CD4-positive, alpha-beta T cell treated with Interleukin-17A for 1 hour (primary cell): ENCODE measurements at places on chromosomes 4 and X.

DNA sequence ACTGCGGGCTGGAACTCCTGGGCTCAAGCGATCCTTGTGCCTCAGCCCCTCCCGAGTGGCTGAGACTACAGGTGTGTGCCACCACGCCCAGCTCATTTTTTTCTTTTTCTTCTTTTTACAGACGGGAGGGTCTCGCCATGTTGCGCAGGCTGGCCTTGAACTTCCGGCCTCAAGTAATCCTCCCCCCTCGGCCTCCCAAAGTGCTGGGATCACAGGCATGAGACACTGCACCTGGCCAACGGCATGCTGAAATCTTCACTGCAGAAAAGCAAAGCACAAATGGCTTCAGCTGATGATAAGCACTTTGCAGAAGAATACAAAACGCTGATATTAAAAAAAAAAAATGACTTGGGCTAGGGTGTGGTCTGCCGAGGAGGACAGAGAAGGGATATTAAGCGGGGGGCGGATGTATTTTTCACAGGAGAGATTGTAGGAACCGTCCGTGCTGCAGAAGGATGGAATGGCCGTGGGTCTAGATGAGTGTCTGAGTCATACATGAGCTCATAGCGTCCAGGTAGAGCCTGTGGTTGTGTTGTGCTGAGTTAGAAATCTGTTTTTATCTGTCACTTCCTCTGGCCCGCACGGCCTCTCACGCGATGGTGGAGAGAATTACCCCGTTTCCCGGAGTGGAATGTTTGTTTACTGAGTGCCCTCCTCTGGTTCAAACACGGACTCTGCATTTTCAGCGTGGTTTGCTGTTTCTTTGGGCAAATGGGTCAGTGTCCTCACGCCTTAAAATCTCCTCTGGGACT is 8.5 kb upstream of the AKAP17A start:
- peak; percentile 71 for DNase-seq

GRCh38 chrX:22652596-22652995 is 347.2 kb upstream of the DDX53 start:
- no peak for DNase-seq

- DNase-seq, result no peak
Measured at GRCh38 chr4:72194453-72194852, 162.7 kb downstream of the NPFFR2 start.

DNA sequence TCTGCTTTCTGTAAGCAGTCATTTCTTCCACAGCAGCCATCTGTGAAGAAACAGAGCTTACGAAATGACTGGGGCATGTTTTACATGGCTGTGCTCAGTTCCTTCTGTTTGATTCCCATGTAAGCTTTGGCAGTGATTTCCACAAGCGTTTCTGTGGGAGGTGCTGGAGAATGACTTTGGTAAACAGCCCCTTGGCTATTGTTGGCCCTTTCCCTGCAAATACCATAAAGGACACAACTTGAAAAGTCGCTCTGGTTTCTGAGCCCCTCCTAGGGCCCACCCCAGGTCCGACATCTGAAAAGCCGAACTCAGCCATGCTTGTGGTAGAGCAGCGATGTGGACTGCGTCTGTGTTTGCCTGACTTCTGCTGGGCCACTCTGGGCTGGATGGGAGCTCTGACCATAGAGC is 3.7 kb downstream of the LIMCH1 start:
- no peak for DNase-seq

DNA sequence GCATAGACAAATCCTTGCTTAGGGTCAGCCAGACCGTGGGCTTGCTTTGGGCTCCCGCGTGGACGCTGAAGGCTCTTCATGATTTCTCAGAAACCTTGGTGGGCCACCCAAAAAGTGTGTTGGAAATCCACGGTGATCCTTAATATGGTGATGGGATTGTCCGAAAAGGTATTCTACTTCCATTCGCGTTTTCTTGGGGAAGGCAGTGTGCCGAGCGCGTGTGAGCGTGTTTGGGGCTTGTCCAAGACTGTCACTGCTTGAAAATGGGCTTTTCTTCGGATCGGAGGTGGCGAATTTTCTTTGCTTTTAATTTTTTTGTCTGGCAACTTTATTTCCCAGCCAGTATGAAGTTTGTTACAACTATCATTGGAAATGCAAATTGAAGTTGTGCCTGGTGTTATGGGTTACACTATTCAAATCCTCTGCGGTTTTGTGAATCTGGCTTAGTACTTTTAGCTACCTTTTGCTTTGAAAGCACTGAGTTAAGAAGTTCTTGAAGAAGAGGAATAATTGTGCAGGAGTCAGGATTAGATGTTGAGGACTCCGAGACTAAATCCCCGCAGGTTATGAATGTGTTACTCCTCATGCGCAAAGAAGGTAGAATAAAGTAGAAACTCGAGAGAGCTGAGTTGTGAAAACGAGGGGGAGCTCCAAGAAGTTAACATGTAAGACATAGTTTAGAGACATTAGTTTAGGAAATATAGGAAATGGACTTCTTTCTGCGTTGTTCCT is 3.2 kb downstream of the SPRY1 start:
- no peak for DNase-seq

DNA sequence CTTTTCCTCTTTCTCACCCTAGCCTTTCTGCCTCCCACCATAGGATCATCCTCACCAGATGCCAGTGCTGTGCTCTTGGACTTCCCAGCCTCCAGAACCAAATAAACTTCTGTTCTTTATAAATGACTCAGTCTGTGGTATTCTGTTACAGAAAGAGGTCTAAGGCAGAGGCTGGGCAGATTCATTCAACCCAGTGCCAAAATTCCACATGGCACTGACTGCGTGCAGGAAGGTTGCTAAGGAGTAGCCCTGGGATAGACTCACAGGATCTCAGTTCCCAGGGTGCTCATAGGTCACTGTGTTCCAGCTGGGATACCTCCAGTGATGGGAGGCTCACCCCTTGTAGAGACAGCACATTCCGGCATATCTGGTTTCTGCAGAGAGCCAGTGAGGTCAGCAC is 22.0 kb downstream of the SORCS2 start:
- DNase-seq, result no peak

DNA sequence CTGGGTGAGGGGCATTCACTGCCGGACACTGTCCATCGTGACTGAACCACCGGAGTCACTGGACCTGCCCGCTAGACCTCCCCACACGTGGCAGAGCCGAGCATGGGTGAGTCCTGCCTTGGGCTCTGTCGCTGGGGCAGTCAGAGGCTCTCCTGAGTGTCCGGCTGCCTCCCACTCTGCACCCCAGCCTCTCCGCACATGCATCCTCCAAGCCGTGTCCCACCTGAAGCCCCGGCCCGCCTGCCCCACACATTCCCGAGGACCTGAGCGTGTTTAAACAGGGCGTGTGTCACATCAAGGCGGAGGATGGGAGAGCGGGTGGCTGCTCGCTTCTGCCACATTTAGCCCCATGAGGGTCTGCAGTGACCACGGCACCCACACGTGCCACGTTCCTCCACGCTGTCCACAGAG is 4.7 kb downstream of the CPLX1 start:
- DNase-seq, result no peak

DNA sequence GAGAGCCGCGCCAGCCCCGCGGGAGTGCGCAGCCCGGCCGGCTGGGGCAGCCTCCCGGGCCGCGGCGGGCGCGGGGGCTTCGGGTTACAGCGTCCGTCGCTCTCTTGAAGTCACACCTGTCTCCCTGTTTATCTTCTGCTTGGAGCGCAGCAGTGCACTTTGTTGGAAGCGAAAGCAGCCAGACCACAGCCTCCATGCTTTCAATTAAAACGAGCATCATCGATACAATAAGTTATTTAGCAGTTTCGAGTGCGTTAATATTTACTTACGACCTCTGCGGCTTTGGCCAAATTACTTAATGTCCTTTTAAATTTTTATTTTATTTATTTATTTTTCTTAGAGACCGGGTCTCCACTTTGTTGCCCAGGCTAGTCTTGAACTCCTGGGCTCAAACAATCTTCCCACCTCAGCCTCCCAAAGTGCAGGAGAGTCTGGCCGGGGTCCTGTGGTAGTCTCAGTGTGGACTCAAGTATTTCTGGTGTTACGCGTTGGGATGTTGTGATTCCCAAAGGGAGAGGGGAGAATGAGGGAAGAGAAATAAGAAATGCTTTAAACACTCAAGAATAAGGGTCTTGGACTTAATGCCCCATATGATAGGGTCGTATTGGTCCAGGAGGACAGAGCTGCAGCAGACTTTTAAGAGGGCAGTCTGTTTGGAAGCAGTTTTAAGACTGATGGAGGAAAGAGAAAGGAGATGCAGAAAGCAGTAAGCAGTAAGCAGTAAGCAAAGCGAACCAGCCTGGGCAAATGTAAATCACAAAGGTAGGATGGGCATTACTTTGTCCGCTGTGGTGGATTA is 504 bp upstream of the PDLIM3 start:
- DNase-seq, result no peak

DNA sequence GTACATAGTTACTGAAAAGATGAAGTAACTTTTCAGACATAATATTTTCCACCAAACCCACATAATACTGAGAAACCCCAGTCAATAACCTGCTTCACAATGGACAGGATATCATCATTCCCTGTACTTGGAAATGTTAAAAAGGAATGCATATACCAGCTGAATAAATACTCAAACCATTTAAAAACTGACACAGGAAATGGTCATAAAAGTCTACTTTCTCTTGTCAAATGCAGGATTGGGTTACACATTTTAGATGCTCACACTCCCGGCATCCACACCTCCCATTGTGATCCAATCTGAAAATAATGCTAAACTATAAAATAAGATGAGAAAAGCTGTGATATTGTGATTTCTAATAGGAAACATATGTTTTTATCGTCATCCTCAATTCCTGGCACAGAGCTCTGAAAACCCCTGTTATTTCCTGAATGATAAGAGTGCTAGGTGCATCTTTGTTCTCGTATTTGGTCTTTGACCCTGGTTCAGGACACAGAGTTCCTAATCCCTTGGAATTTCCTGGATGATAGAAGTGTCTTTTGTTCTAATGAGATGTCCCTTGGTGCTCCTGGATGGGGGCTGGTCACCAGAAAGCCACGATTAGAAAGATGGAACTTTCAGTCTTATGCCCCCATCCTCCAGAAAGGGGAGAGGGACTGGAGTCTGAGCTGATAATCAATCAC is 821.3 kb downstream of the TRIML1 start:
- DNase-seq, result no peak

- no peak for DNase-seq
Measured at GRCh38 chr4:15794905-15795304, 16.8 kb downstream of the CD38 start.

GRCh38 chr4:47907089-47907646 is 7.2 kb downstream of the NFXL1 start:
- DNase-seq, result no peak

DNA sequence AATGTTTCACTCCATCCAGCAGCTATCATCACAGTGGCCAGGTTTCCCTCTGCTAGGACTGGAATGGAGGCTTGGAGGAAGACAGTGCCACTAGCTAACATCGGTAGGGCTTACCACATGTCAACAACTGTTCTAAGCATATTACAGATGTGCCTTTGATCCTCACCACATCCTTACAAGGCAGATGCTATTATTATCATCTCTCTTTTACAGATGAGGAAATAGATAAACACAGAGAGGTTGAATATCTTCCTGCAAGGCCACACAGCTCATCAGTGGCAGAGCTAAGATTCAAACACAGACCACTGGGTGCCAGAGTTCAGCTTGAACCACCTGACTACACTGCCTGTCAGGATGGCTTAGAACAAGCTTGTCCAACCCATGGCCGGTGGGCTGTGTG is 47.4 kb downstream of the MAMLD1 start:
- peak; percentile 61 for DNase-seq

GRCh38 chrX:151754047-151754429 is 19.5 kb downstream of the CNGA2 start:
- no peak for DNase-seq

GRCh38 chr4:88442689-88443191 is 14.2 kb upstream of the HERC5 start:
- DNase-seq, result no peak

- no peak for DNase-seq
Measured at GRCh38 chrX:49949961-49950360, 27.6 kb downstream of the CLCN5 start.

DNA sequence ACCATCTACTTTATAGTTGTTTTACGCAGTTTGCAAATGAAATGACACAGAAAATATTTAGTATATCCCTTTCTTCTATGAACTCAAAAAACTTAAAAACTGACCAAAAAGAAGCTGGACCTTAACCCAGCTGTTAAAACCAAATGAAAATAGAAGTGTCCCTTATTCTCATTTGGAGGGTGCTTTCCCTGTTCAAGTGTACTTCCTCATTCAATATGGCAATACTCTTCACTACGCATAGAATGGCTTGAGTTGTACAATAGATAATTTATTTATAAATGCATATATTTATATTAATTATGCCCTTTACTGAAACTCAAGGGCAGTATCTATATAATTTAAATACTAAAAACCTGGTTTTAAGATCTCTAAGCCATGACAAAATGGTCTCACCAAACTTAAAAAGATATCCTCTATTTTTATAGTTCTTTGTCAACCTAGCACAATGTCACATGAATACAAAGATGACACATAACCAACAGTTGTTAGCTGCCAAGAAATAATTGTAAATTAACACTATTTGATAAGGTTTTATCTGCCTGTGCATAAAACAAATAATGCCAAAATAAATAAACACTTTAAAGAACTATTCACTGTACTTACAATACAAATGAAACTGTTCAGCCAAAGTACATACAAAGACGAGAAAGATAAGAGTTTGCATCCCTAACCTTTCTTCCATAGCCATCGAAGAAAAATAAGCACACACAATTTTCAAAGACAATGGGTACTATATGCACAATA is 25.2 kb downstream of the YTHDC1 start:
- DNase-seq, result no peak

GRCh38 chrX:133709501-133709900 is 275.9 kb downstream of the GPC3 start:
- DNase-seq, result no peak

DNA sequence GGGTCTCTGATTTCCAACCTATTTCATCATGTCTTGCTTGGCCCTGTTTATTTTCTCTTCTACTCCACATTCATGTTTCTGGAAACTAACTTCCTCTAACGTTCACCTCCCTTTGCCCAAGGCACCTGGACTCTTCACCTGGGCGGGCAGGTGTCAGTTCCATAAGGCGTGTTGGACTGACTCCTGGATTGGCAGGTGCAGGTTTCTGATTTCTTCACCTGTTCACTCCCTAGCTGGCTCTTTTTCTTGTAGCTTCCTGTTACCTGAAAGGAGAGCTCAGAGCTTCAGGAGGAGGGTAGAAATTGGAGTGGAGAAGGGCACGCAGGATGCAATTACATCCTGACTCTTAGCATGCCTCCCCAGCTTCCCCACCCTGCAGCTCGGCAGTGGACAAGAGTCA is 350.8 kb upstream of the KLF3 start:
- no peak for DNase-seq

DNA sequence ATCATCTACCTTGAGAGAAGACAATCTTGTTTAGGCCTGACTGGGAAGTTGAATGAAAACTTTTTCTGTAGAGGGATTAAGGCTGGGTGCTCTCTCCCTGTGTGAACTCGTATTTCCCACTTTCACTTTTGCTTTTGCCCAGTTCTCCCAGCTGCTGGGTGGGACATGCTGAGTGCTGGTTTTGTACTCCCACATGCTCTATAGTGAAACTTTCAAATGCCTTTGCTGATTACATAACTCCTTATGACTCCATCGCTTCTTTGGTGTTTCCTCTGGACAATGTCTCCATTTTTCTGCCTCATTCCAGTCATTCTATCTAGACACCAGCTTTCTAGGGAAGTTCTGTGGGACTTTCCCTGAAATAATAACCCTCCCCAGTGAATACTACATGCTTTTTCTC is 100.5 kb downstream of the CLNK start:
- DNase-seq, result no peak

- DNase-seq, result no peak
Measured at GRCh38 chr4:5815641-5816040, 77.2 kb downstream of the CRMP1 start.
